ENCODE measurements at places on chromosomes 6 and 20.

- DNase-seq: no peak
These were observed 10.2 kb downstream of the SLC29A1 start for GRCh38 chr6:44233567-44234100.

- no peak for DNase-seq
These were observed 327.0 kb downstream of the NRN1 start for GRCh38 chr6:5679691-5680090.

DNA sequence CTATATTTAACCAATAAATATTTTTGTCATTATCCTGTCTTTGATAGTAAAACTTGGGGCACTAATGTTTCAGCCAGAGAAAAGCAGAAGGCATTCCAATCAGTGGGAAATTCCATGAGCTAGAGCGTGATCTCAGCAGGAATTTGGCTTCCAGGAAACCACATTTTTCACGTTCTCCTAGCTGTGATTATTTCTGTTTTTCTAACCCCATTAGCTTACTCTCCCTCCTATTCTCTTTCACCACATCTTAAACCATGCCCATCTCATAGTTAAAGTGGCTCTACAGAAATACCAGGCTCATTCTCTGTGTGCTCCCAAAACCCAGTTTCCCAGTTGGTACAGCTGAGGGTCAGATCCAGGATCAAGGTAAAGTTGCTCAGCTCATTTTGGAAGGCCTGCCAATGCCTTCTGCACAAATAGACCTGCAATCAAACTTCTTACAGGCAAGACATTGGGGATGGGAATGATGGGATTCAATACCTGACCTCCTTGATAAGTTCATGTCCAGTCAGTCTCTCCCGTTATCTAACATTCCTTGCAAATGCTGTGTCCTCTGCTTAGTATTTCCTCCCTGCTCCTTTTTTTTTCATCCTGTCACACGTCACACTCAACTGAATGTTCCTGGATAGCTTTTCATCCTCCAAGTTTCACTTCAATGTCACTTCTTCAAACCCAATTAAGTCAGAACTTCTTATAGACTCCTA lies 33.1 kb upstream of the TMEM30A start:
- DNase-seq: no peak

- DNase-seq: no peak
These were observed 198.6 kb downstream of the UST start for GRCh38 chr6:148945301-148946021.

GRCh38 chr6:138417493-138418117 lies 13.6 kb downstream of the HEBP2 start:
- no peak for DNase-seq

- DNase-seq: no peak
These were observed 4.8 kb downstream of the BCAS1 start for GRCh38 chr20:54065601-54066038.

DNA sequence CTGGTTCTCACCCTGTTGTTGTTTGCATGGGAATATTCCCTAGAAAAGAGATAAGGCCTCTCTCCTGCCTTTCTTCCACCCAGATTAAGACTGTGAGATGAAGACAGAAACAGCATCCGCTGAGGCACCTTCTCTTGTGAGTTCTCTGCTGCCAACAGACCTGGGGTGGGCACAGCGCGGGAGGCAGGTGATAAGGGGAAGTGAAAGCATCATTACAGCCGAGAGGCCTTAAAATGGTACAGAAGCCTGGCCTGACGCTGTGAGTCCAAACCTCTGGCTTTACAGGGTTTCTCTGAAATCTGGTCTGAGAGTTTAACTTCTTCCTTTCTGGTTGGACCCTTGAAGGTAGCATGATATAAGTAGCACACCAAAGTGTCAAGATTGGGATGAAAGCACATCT lies 21.0 kb upstream of the IYD start:
- DNase-seq: no peak

DNA sequence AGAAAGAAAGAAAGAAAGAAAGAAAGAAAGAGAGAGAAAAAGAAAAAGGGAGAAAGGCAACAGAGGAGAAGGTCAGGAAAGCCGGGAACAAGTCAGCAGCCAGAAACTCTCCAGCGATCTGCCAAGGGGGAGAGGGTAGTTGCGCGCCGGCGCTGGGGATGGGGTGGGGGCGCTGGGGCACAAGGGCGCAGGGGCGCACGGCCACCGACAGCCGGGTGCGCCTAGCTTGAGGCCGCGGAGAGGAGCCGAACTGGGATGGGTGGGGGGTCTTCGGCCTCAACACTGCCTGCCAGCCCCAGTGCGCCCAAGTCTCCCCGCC lies 533 bp upstream of the RSPO3 start:
- no peak for DNase-seq

DNA sequence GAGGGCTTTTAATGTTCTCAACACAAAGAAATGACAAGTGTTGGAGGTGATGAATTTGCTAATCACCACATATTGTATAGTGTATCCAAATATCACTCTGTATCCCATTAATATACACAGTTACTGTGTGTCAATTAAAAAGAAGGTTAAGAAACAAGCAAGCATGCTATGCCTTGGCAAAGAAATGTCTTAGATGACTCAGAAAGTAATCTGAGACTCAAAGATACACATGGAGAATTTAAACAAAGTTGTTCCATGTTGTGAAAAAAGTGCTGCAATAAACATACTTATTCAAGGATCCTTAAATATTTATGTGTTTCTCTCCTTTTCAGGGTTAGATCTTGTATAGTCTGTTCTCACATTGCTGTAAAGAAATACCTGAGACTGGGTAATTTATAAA lies 300.9 kb downstream of the DHX35 start:
- DNase-seq: no peak

All from RWPE1 (cell line).